ENCODE measurements at places on chromosomes 3 and 15. TPM values are rescaled to one million over a fixed set of nuclear protein-coding genes. Genes with fewer than 3 reads are reported as not detected.

DNA sequence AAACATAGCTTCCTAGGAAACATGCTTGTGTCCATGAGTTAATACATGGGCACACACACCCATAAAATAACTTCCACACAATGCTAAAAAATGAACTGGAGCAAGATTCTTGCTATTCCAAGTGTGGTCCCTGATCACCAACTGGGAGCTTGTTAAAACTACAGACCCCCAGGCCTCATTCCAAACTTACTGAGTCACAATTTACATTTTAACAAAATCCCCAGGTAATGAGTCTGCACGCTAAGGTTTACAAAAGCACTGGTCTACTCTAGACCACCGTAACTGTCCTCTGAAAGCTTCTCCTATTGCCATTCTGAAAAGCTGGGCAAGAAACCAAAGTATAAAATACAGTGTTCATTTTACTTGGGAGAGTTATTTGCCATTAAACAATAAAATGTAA, 45.4 kb downstream of the IGF2BP2 start:
- no peaks in the 10 kb centered on the region for H3K36me3 ChIP-seq
- H3K4me1 ChIP-seq = no peaks in the 10 kb centered on the region
- peaks cover 5% of the 10 kb centered on the region for H3K27me3 ChIP-seq
- no peak overlapping the region for H3K4me3 ChIP-seq
- no peak overlapping the region for H3K27ac ChIP-seq

DNA sequence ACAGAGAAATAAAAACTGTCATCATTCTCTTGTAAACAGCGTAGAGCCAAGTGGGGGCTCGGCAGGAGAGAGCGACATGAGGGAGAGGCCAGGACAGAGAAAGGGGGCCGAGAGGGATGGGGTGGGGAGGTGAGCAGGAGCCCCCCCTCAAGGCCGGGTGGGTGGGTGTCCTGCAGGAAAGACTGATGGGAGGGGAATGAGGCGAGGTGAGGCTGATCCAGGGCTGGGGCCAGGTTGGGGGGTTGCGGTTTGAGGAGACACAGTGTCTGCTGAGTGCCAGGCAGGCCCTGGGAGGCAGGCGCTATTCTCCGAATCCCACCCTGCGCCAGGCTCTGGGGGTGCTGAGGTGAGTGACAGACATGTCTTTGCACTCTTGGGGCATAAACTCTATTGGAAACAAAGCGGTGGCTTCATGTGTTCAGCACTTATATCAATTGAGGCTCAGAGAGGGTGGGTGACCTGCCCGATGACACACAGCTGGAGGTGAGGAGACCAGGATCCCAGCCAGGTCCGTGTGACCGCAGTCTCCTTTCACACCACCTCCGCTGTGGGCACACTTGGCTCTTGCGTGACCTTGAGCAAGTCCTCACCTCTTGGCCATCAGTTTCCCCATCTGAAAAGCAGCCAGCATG, 19.6 kb upstream of the CSPG4 start:
- H3K4me1 ChIP-seq = peaks cover 12% of the 10 kb centered on the region
- H3K27ac ChIP-seq = no peak overlapping the region
- H3K27me3 ChIP-seq = peaks cover 12% of the 10 kb centered on the region
- H3K36me3 ChIP-seq = no peaks in the 10 kb centered on the region
- H3K4me3 ChIP-seq = no peak overlapping the region

- H3K27me3 ChIP-seq = no peaks in the 10 kb centered on the region
- no peak overlapping the region for H3K27ac ChIP-seq
- no peaks in the 10 kb centered on the region for H3K36me3 ChIP-seq
Measured at GRCh38 chr15:48475600-48476395, 144.6 kb downstream of the DUT start.

DNA sequence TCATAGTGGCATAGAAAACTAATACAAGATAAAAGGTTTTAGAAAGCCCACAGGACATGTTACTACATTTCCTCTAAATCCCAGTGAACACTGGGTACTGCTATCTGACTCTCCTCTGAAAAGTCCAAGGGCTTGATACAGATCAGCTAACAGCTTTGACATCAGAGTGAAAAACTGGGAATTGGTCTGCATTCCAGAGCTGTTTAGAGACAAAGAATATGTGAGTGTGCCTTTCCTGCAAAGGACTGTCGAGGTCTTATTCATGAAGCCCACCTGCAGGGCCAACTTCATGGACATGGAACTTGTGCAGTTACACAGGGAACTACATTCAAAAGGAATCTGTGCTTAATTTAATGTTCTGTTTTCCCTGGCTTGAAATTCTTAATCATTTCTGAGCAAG, 5.2 kb upstream of the TMCO5A start:
- no peak overlapping the region for H3K27ac ChIP-seq
- peaks cover 6% of the 10 kb centered on the region for H3K27me3 ChIP-seq
- no peak overlapping the region for H3K4me3 ChIP-seq

- no peaks in the 10 kb centered on the region for H3K4me1 ChIP-seq
- H3K27me3 ChIP-seq = peaks cover 8% of the 10 kb centered on the region
- no peak for DNase-seq
- no peak overlapping the region for H3K4me3 ChIP-seq
- H3K27ac ChIP-seq = no peak overlapping the region
- no peaks in the 10 kb centered on the region for H3K36me3 ChIP-seq
Measured at GRCh38 chr15:77921664-77922063, 155.8 kb downstream of the TBC1D2B start.

- H3K27me3 ChIP-seq = peaks cover 53% of the 10 kb centered on the region
- no peaks in the 10 kb centered on the region for H3K36me3 ChIP-seq
- DNase-seq = no peak
- peaks cover 31% of the 10 kb centered on the region for H3K4me1 ChIP-seq
- H3K27ac ChIP-seq = no peak overlapping the region
Measured at GRCh38 chr3:173395073-173395411, 2.5 kb upstream of the NLGN1 start.

DNA sequence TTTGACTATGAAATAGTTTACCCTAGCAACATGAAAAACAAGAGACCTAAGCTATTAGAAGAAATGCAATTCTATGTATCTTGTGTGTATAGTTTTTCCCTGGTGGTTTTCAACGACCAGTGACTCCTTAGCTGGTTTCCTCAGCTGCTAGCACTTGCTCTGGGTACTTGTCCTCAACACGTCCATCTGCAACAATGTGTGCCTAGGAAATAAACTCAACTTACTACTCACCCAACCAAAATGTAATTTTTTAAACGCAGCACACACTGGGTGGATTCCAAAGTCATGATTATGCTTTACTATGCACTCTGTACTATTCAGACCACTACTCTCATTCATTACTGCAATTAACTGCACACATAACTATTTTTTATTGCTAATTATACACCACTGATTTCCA, 31.0 kb downstream of the CPA3 start:
- H3K27me3 ChIP-seq = peaks cover 9% of the 10 kb centered on the region
- DNase-seq = no peak
- no peaks in the 10 kb centered on the region for H3K36me3 ChIP-seq
- H3K27ac ChIP-seq = no peak overlapping the region

DNA sequence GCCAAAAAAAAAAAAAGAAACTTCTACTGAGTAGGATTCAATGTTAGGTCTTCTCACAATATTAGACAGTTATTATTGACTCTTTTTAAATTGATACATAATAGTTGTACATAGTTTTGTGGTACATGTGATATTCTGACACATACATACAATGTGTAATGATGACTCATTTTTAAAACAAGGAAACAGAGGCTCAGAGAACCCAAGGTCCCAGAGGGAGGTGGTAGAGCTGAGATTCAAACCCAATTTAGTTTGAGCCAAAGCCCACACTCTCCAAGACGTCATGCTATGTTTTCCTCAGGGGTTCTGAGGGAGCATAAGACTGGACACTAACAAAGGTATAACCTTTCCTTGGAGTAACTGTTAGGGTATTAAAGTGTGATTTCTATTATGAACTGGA, 40.6 kb downstream of the MYO5C start:
- no peak overlapping the region for H3K27ac ChIP-seq
- no peak for DNase-seq
- H3K27me3 ChIP-seq = no peaks in the 10 kb centered on the region
- peaks cover 30% of the 10 kb centered on the region for H3K4me1 ChIP-seq
- no peak overlapping the region for H3K4me3 ChIP-seq
- H3K36me3 ChIP-seq = no peaks in the 10 kb centered on the region

- no peaks in the 10 kb centered on the region for H3K36me3 ChIP-seq
- peaks cover 6% of the 10 kb centered on the region for H3K27me3 ChIP-seq
- no peak overlapping the region for H3K4me3 ChIP-seq
- H3K4me1 ChIP-seq = no peaks in the 10 kb centered on the region
- DNase-seq = no peak
- no peak overlapping the region for H3K27ac ChIP-seq
Measured at GRCh38 chr3:39937874-39938273, 128.5 kb downstream of the MYRIP start.

DNA sequence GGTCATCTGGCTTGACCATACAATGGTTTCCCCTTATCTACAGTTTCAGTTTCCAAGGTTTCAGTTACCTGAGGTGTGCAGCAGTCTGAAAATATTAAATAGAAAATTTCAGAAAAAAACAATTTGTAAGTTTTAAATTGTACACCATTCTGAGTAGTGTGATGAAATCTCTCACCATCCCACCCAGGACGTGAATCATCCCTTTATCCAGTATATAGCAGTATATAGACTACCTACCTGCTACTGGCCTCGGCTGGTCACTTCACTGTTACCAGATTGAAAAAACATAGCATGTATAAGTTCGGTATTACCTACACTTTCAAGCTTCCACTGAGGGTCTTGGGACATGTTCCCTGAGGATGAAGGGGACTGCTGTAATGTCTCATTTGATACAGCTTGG, 12.0 kb downstream of the ARIH1 start:
- H3K27me3 ChIP-seq = no peaks in the 10 kb centered on the region
- H3K36me3 ChIP-seq = peaks cover 21% of the 10 kb centered on the region
- DNase-seq = no peak

DNA sequence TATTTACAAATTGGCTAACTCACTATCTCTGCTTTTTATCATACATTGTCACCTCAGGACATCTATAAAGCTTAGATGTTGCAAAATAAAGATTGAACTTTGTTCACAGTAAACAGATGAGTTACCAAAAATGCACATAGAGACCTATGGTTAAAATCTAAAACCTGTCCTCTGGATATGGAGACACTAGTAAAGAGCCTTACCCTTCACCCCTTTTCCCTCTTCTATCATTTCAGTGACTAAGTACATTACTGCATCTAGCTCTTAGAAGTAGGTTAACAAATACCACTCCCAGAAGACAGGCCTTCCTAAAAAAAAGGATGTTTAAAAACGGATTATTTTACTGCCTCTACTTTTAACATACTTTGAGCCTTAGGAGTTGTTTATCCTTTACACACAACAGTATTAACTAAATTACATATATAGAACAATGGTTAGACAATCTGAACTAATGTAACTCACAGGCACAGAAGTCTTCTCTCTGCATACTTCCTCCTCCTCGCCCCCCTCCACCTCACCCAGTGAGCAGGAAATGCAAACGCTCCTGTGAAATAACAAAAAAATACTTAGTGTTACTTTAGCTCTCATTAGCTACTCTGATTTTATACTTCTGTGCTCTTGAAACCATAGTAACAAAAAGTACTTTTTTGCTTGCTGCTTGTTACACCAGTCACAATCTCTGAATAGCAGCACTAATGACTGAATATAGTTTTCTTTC, 23.3 kb downstream of the IREB2 start:
- no peak overlapping the region for H3K4me3 ChIP-seq
- peaks cover 42% of the 10 kb centered on the region for H3K4me1 ChIP-seq
- no peak for DNase-seq
- peak overlapping the region; percentile 64 for H3K27ac ChIP-seq
- H3K36me3 ChIP-seq = peaks cover 37% of the 10 kb centered on the region

DNA sequence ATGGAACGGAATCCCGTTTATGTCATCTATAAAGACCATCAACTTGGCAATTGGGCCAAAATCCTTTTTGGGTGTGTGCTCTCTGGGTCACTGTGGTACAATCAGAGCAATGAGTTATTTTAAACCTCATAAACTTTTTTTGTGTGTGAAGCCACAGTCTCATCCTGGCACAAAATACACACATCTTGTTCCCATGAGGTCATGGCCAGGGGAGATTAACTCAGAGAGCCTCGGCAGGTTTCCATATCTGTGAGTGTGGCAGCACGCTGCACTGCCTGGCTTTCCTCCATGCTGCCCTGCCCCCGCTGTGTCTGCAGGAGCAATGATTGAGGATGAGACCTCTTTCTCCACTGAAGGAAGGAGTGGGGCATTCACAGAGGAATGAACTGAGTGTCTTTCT, 54.0 kb upstream of the DLG1 start:
- H3K36me3 ChIP-seq = no peaks in the 10 kb centered on the region
- DNase-seq = no peak
- no peak overlapping the region for H3K27ac ChIP-seq
- peaks cover 7% of the 10 kb centered on the region for H3K27me3 ChIP-seq
- H3K4me1 ChIP-seq = no peaks in the 10 kb centered on the region

- peaks cover 38% of the 10 kb centered on the region for H3K4me1 ChIP-seq
- peak overlapping the region; percentile 82 for H3K27ac ChIP-seq
- peak overlapping the region; percentile 40 for H3K4me3 ChIP-seq
- no peaks in the 10 kb centered on the region for H3K27me3 ChIP-seq
- DNase-seq = peak; percentile 57
- H3K36me3 ChIP-seq = peaks cover 21% of the 10 kb centered on the region
Measured at GRCh38 chr3:4750306-4750968, 228.8 kb upstream of the BHLHE40 start.

- peaks cover 5% of the 10 kb centered on the region for H3K27me3 ChIP-seq
- H3K27ac ChIP-seq = peak overlapping the region; percentile 96
- H3K4me1 ChIP-seq = peaks cover 40% of the 10 kb centered on the region
- DNase-seq = no peak
- no peaks in the 10 kb centered on the region for H3K36me3 ChIP-seq
Measured at GRCh38 chr15:52018244-52018643, 775 bp upstream of the MAPK6 start.

The PIK3R4 gene
- 27.3 TPM for total RNA-seq

The PRSS50 gene
- total RNA-seq = not detected

The TP63 gene
- 0.33 TPM for total RNA-seq

The GLDN gene
- not detected for total RNA-seq

The IMPG2 gene
- total RNA-seq = 0.12 TPM

The RAB7A gene
- 297 TPM for total RNA-seq

Measured in activated CD4-positive, alpha-beta T cell treated with anti-CD3 and anti-CD28 coated beads for 36 hours (primary cell).